Upper lobe of left lung (tissue), 6 donors: ENCODE measurements at places on chromosomes 16 and 17. TPM values are rescaled to one million over a fixed set of nuclear protein-coding genes. Genes with fewer than 3 reads are reported as not detected.

Gene MARCHF10
- total RNA-seq, result 7.2 TPM

Gene SLC52A1
- total RNA-seq, result 1.0 TPM

DNA sequence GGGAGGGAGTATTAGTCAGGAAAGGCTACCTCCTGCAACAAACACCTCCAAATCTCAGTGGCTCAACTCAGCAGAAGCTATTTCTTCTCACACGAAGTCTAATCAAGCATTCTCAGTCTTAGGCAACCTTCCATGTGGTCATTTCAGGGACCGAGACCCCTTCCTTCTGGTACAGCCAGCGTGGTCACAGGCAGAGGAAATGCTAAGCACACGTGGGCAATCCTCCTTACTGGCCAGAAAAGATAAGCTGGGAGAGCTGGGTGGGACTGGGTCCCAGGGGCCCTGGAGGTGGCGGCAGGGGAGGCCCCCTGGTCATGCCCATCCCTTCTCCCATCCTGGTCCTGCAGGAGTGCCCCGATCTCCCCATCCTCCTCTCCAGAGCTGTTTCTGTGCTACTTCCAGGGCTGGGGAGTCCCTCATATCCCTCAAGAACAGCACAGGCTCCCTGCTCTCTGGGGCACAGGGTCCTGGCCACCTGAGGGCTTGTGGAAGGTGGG, 5.7 kb upstream of the CX3CL1 start:
- DNase-seq, result peak; percentile 32

GRCh38 chr17:32882029-32882428, 5.1 kb upstream of the MYO1D start:
- no peak for DNase-seq

DNA sequence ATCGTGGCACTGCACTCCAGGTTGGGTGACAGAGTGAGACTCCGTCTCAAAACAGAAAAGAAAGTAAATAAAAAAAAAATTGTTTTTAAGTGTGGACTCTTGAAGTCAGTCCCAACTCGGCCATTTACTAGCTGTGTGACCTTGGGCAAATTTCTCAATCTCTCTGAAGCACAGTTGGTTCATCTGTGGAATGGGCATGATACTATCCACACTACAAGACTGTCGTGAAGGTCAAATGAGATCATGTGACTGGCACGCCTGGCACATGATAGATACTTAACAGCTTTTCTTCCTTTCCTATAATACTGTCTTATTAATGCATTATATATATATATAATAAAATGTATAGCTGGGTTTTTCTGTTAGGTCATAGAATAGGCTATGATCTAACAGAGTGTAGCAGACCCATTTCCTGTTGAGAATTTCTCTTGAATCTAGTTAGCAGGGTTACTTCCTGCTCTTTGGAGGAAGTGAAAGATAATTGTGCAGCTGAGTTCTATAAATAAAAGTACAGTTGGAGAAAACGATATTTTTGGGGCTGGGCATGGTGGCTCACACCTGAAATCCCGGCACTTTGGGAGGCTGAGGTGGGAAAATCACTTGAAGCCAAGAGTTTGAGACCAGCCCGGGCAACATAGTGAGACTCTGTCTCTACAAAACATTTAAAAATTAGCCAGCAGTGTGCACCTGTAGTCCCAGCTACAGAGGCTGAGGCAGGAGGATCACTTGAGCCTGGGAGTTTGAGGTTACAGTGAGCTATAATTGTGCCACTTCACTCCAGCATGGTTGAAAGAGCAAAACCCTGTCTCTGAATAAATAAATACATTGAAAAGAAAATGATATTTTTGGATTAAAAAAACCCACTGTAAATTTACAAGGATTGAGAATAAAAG, 7.3 kb downstream of the MILR1 start:
- no peak for DNase-seq

Gene KIF2B
- total RNA-seq, result not detected
